ENCODE measurements at places on chromosomes 5 and 9.

- DNase-seq = no peak
Measured at GRCh38 chr9:126108240-126108639, 218.4 kb upstream of the MVB12B start.

DNA sequence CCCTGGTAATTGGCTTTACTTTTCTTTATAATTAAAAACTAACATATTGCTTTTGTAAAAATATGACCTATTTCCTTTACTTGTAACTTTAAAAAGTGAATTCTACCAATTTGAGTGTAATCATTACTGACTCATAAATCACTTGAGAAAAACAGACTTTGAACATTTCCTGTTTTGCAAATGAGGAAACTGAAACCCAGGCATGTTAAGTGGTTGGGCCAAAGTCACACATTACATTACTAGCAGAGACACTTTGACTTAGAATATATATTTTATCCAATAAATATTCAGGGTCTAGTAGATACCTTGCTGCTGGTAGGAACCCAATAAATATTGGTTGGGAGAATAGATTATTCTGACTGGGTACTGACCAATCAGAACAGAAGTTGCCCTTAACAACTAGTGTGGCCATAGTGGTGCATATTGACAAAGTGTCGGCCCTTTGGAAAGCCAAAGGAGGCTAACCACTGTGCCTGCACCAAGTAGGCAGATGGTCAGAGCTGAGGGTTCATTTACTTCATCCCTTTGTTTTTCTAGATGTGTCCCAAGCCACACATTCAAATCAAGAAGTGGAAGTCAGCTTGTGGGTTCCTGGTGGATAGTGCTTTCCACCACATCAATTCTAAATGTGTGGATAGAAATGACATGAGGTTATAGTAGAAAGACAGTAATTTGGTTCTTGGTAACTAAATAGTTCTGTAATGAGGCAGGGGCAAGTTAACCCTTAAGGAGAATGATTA is 365.1 kb upstream of the RIOK2 start:
- no peak for DNase-seq

DNA sequence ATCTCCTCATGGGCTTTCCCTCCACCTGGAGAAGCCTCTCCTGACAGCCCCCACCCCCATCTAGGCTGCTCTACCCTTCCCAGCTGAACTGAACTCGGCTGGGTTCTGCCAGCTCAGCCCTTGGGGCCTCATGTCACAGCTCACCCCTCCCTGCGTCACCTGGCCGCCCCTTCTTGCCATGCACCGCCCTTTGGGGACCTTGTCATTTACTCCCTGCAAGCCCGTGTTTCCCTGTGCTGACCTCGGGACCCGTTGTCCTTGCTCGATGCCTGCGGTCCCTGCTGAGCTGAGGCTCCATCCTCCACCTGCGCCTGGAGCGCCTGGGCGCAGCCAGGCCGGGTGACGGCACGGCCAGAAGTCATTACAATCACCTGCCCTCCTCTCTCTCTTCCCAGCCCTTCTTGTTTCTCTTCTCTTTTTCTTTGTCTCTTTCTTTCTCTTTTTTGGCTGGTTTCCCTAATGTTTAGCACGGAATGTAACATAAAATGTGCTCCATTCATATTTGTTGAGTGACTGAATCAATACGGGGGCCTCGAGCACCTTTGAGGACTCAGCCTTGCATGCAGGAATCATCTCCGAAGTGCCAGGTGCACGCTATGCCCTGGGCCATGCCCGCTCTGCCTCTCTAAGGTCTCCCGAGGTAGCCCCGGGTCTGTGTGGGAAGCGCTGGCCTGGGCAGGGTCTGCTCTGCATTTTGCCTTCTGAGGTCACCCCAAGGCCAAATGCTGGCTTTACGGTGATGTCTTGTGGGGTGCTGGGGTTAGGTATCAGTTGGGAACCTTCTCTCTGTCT is 48.1 kb upstream of the COL5A1 start:
- no peak for DNase-seq

GRCh38 chr9:89356782-89357181 is 38.5 kb downstream of the SECISBP2 start:
- no peak for DNase-seq

DNA sequence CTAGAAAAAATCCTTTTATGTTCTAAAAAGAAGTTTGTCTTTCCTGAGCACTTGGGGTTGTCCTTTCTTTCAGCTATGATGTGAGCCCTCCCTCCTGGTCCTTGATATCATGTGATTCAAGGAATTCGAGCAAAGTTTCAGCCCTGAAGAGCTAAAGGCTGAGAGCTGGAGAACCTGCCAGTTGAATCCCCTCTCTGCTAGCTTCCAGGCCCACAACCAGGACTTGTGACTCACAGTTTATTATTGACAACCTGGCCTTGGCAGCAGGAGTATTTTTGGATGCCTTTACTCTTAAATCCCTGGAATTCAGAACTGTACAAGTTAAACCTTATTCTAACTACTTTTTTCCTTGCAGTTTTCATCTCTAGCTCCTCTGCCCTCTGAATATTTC is 182.8 kb downstream of the SPOCK1 start:
- DNase-seq = no peak

Measured in stimulated activated CD8-positive, alpha-beta memory T cell treated with anti-CD3 and anti-CD28 coated beads, Interleukin-15, amount 100 ng/mL, for 48 hours (primary cell).